ENCODE measurements at places on chromosomes 6 and 20.
A peak's percentile ranks its signal among the peaks of the same experiment; 100 is the strongest.

- no peak for DNase-seq
Observed at GRCh38 chr6:116518621-116519368, 7.4 kb downstream of the CALHM5 start.

DNA sequence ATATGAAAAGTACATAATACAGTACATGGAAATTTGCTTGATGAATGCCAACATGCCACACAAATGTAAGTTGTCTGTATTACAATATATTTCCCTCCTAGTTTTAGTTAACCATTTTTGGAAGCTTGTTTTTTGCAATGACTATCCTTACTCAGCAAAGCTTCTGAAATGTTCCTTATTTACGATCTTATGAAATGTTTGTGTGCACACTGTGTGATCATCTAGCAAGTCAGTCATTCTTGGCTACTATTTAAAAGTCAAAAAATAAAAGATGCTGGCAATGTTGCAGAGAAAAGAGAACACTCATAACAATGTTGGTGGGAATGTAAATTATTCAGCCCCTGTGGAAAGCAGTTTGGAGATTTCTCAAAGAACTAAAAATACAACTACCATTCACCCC, 33.8 kb downstream of the SUMO4 start:
- no peak for DNase-seq

DNA sequence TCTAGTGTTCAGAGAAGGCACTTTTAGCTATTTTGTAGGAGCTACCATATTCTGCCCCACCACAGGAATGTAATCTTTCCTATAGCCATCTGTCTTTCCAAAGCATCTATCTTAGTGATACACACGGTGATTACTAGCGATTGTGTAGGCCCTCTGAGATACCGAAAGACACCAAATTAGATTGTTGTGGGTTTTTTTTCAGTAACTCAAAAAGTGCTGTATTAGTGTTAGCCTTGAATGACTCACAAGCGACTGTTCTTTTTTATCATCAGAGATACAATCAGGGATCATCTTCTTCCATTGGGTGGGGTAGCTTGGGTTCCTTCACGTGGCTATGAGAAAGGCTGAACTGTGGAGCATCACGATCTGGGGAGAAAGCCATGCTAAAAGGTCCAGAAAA, 160.2 kb downstream of the MTFR2 start:
- no peak for DNase-seq

DNA sequence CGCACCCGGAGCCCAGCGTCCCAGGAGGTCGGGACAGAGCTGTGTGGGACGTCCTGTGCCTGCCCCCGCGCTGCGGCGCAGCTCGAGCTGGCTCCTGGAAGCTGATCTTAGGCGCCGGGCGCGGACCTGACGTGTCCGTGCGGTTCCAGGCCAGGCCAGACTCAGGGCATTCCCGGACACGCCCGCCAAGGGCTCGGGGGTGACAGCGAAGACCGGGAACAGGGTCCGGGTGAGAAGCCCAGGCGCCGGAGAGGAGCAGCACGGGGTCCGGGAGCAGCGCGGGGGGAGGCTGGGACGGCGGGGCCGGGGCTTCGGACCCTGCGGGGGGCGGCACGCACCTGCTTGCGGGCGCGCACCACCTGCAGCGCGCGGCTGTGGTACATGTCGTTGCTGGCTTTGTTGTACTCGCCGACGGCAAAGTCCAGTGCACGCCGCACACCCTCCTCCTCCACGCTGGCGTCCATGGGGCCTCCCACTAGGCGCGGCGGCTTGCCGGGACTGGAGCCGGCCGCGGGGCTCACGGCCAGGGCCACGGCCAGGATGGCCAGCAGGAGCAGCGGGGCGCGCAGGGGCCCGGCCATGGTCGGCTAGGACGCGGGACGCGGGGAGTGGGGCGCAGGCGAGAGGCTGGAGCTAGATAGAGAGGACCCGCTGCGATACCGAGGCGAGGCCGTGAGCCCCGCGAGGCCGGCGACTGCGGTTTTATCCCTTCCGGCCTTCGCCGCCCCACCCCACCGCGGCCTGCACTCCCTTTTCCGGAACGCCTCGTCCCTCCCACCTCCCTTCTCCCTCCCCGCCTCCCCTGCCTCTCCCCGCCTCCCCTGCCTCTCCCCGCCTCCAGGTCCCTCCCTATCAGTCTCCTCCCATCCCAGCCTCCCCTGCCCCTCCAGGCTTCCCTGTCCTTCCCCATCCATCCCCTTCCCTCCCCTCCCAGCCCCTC, at the start of gene CST3:
TSS of gene CST3 (minus strand) at position 674 of the 940 bp plus-strand sequence. CDS start at position 581, 93 bp downstream.
- peak; percentile 88 for DNase-seq

DNA sequence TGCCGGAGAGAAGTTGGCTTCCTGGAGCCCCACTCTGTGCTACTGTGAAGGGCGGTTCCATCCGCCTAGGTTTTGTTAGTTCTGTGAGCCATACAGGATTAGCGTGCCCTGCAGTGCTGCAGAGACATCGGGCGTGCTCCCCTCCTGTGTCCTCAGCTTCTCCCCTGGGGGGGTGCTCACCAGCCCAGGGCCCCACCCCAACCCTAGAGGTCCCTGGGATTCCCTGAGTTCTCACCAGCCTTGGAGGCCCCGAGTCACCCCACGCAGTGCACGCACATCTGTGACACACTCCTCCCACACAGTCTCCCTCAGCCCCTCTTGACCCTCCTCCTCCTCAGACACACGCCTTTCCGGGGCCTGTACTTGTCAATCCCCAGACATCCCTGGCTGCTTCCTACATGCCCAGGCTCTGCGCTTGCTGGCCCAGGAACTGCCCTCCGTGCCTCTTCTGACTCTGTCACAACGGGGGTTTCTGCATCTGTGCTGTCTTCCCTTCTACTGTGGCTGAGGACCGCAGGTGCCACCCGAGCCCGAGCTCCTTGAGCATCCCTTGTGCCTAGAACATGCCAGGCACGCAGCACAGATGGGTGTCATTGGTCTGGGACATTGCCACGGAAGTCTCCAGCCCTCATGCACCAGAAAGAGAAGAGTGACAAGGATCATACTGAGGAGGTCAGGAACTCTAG, 123.2 kb upstream of the RPS6KA2 start:
- DNase-seq, result no peak

GRCh38 chr6:80143419-80143937, 37.0 kb downstream of the BCKDHB start:
- peak; percentile 91 for DNase-seq

DNA sequence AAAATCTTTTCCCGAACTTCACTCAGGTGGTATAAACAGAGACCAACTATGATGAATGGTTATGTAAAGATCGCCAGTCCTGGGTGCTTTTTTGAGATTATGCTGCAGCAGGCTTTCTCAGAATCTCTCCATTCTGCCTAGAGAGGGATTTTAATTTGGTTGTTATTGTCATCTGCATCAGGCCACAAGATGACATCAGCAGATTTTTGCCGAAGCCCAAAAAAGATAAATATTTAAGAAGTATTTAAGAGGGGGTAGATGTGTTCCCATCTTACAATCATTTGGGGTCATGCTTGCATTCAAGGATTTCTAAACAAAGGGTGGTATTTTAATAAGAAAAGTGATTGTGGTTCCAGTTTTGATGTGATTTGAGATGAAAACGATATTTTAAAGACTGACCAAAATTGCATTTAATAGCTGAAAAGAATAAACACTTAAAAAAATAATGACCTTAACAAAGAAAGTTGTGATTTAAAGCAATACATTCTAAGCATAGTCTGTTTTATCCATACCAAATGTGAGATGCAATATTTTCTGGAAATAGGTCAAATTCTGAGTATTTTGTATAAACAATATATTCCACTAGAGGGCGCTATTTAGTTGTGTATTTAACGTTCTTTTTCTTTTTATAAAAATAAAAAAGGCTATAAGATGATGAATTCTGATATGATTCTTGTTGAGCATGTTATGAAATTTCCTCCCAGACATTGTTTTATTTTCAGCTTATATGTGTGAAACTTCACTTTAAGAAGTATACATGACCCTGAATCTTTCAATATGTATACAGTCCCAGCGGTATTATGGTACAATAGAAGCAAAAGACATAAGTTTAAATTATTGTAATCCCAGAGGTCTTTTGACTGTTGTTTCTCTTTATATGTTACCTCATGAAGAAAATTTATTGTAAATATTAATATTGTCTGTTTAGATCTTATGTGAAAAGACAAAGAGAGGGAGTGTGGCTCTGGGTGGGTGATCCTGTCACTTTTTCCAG, 51.0 kb upstream of the ZFP64 start:
- DNase-seq, result peak; percentile 42

DNA sequence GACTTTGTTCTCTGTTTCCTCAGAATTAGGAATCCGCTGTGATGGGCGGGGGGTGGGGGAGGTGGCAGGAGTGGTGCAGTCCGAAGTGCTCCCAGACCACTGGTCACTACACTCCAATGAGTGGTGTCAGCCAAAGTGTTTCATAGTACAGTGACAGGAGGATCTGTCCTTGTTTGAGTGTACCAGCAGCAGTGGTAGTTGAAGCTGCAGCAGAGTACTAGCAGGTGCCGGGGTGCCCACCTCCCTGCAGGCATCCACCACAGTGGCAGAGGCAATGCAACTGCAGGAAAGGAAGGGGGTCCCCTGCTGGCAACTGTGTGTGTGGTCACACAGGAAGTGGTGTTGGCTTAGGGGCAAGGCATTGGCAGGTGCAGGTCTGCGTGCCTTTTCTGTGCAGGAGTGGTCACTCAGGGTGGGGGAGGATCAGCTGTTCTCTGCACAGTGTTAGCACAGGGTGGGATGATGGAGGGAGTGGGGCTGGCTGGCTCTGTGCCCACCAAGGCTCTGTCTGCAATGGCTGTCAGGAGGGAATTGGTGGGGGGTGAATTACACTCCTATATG, 9.7 kb downstream of the HLA-DOB start:
- no peak for DNase-seq

DNA sequence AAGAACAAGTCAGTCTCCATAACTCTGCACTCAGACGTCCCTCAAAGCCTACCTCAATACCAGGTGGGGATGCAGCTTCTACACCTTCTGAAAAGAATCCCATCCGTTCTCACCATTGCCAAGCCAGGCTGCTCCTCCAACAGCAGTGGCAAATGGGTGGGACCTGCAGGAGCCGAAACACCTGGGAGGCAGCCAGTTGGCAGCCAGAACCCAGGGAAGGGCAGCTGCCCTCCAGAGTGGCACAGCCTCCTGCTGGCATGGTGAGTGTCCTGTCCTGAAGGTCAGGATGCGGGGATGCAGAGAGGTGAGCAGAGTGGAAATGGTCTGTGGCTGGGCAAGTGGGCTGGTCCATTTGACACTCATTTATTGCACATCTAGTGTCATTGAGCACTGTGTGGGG, 210.6 kb upstream of the CDH4 start:
- DNase-seq, result no peak

DNA sequence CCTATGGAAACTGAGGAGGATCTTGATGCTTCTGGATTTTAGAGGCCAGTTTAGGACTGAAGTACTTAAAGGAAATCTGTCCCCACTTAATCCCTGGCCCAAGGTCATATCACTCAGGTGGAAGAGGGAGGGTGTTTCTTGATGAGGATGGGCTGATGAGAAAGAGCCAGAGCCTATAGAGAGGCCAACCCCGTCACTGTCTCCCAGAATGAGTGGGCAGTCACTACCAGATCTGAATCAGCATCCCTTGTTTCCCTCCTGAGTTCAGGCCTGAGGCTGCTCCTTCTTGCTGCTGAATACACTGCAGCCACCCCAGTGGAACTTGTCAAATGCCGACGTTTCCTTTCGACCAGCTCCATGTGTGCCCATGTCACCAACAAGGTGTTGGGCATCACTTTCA, 14.8 kb downstream of the ARMC12 start:
- no peak for DNase-seq

GRCh38 chr20:61699495-61700374, 365.9 kb downstream of the TAF4 start:
- no peak for DNase-seq

DNA sequence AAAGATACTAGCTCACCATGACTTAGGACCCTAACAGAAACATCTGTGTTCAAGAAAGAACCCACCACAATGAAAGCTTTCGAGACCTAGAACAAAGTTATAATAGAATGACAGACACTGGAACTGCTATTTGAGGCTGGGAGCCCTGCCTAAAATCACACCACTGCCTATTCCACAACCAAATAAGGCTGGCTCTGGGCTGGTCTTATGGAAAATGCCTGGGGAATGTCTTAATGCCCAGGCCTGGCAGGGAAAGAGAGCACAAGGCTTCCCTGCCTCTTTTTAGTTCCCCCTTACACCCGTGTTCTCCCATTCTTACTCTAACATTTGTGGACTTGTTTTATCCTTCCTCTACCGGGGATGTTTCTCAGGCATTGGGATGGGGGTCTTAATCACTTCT, 5.6 kb upstream of the METTL24 start:
- peak; percentile 70 for DNase-seq

- no peak for DNase-seq
Observed at GRCh38 chr20:61249626-61250025, 2.4 kb upstream of the CDH4 start.

GRCh38 chr6:40077315-40077714, 143.1 kb upstream of the MOCS1 start:
- DNase-seq, result no peak

GRCh38 chr6:80343511-80343910, 237.0 kb downstream of the BCKDHB start:
- no peak for DNase-seq

DNA sequence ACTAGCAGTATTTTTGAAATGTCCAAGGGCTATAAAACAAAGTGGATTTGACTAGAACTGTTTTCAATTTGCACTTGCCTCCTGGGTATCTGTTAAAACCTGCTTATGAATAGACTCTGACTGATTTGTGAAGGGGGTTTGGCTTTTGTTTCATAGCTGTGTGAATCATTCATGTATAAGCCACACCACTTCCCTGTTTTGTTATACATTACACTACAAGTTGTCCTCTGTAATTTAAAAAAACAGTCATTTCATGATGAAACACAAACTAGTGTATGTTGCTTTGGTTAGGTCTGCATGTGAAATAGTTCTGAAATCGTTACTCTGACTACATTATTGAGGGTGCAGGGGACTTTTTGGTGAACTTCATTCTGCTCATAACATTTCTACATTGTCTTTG, 121.7 kb downstream of the NKAIN2 start:
- peak; percentile 6 for DNase-seq

- DNase-seq, result peak; percentile 68
Observed at GRCh38 chr6:116928677-116929076, 51.6 kb downstream of the RFX6 start.

DNA sequence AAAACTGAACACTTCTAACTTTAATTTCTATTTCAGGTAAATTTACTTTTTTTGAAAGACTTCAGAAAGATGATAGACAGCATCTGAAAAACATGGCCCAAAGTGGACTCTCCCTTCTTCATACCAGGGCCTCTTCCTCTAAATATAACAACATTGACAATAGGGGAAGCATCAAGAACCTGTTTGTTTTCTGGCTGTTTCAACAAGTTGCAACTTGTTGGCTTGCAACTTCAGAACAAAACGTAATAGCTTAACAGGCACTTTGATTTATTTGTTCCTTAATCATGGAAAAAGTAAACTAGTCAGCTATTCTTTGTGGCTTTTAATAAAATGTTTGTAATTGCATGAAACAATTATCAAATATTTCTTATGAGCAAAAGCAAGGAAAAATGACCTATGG, 34.3 kb downstream of the RGS17 start:
- no peak for DNase-seq

DNA sequence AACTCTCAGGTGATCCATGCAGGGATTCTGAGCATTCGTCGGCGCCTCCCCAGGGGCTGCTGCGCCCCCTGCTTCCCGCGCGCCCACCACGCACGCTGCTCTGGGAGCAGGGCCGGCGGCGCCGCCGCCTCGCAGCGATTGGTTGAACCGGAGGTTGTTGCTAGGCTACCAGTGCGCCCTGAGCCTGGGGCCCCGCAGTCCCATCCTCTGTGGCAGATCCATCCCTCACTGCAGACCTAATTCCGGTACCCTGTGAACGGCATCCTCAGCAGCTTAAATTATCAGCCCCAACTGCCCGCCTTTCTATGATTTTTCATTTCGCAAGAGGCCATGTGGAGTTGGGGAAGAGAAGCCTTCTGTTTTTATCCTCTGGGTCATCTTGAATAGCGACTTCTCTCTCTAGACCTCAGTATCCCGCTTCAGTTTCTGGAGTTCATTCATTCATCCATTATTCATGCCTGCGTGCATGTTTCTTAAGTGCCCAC, 15.4 kb downstream of the PNPLA1 start:
- peak; percentile 20 for DNase-seq
